ENCODE measurements at places on chromosomes 13 and 19.

- no peak for DNase-seq
Observed at GRCh38 chr13:113746671-113747070, 12.4 kb upstream of the TMEM255B start.

DNA sequence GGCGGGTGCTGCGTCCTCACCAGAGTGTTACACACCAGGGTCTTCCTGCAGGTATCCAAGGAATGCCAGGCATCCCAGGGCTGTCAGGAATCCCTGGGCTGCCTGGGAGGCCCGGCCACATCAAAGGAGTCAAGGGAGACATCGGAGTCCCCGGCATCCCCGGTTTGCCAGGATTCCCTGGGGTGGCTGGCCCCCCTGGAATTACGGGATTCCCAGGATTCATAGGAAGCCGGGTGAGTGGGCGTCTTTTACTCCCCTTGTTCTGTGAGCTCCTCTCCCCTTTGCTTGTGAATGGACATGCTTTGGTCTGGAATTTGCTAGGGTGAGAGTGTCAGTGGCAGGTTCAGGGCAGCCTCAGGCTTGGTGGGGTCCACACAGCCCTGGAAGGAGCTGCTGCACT, 75.9 kb downstream of the RAB20 start:
- no peak for DNase-seq

- no peak for DNase-seq
Observed at GRCh38 chr19:48969276-48970138, 4.4 kb downstream of the FTL start.

GRCh38 chr19:8214802-8215201, 5.6 kb downstream of the CERS4 start:
- DNase-seq: no peak

- no peak for DNase-seq
Observed at GRCh38 chr13:100675661-100676129, 1.1 kb upstream of the TMTC4 start.

DNA sequence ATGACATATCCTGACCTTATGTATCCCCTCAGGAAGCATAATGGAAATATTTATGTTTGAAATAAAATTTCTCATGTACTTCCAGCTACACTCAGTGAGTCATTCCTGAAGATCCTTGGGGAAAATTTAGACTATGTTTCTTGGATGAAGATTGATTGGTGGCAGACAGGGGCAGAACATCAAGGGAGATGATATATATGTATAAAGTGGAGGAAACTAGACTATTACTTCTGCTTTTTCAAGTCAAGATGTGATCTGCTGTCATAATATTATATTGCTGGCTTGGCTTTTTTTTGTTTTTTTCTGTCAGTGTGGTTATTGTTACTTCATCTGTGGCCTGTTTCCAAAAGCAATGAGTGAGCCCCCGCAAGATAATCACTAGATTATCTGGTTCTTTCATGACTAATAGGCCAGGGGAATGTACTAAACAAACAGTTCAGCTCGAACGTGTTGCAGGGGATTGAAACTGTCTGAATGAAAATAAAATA, 87.2 kb upstream of the TNFSF11 start:
- no peak for DNase-seq

- no peak for DNase-seq
Observed at GRCh38 chr13:79779761-79780160, 298.8 kb downstream of the NDFIP2 start.

DNA sequence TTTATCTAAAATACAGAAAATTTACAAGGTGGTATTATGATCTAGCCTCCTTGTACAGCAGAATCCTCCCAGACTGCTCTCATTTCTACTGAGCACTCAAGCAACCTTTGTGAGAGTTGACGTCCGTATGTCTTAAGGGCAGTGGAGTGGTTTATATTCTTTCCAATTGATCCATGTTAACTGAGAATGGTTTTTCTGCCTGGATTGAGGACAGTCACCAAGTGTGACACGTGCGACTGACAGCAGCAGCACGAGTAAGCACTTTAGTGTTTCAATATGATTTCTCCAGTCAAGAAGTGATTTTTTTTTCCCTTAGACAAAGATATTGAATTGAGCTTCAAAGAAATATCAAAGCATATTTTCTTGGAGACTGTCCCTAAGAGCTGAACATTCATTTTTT, 901.7 kb downstream of the PCDH9 start:
- DNase-seq: no peak

GRCh38 chr13:78398743-78399410, 204.5 kb downstream of the POU4F1 start:
- no peak for DNase-seq

GRCh38 chr13:86608701-86609100, 809.5 kb upstream of the SLITRK6 start:
- DNase-seq: no peak

DNA sequence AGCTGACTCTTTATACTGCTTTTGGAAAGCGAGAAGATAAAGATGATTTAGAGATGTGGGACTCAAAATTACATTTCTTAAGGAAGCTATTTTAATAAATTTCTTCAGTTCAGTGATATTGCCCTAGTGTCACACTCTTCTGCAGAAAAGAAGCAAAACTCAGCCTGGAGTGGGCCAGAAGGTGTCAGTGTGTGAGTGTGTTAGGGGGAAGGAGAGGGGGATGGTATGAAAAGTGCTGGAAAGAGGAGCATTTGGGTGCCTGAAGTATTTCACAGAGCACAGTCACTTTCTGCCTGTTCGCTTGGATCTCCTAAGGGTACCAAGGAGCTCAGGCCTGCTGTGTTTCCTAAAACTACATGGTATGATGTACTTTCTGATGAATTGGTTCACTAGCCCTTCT, 84.5 kb upstream of the FRY start:
- no peak for DNase-seq

- no peak for DNase-seq
Observed at GRCh38 chr13:59643906-59644626, 519.7 kb downstream of the DIAPH3 start.

Data from NCI-H1436 treated with DMSO at 0.1 percent for 48 hours (cell line).